ENCODE measurements at places on chromosomes 12 and 14. TPM values are rescaled to one million over a fixed set of nuclear protein-coding genes. Genes with fewer than 3 reads are reported as not detected.

DNA sequence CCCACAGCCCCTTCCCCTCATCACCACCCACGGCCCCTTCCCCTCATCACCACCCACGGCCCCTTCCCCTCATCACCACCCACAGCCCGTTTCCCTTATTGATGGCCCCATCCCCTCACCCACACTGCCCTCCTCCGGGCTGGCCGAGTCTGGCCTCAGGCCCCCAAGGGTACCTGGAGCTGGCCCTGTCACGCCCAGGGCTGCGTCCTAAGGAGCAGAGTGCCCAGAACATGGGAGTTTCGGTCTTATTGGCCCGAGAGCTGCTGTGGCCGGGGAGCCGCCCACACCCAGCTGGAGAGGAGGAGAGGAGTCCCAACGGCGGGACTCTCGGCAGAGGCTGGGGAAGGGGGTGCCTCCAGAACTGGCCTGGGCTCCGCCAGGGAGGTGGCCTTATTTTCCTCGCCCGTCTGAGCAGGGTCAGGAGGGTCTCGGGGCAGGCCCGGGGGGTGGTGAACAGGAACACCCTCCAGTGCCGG, 182.3 kb downstream of the KIF26A start:
- no peak for DNase-seq

GRCh38 chr14:61591862-61592261, 103.5 kb upstream of the HIF1A start:
- DNase-seq: no peak

Gene IL31
- total RNA-seq: not detected

DNA sequence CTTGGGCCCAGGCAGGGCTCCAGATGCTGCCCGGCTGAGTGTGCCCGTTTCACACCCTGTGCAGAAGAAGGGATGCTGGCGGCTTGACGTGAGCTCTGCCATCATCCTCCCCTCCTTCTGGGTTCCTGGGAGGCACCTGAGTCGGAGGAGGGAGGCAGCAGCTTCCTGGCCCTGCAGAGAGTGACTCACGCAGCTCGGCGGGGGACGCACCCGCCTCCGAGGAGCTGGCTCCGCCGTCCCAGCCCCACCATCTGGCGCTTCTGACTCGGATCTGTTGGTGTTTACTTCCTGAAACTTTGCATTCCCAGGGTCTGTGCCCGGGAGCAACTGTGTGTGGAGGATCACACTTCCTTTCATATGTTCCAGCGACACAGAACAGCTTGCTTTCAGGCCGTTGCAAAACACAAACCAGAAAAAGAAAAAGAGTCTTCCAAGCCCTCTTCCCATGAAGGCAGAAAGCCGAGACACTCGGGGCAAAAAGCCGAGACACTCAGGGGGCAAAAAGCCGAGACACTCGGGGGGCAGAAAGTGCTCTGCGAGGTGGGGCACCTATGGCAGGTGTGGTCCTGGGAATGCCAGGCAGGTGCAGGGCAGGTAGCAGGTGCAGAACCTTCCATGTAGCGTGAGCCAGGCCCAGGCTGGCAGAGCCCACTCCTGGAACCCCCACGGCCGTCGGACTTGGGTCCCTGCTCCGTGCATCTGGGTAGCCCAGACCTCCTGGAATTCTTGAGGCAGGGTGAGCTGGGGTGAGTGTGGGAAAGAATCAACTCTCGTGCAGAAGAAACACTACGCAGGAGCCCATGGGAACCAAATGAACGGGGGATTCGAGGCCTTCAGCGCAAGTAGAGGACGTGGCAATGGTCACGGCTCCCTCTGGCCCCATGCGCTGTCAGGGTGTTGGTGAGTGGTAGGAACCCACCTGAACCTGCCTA, 27.6 kb upstream of the GALNT9 start:
- no peak for DNase-seq

GRCh38 chr12:24034160-24034559, 84.7 kb upstream of the SOX5 start:
- no peak for DNase-seq

DNA sequence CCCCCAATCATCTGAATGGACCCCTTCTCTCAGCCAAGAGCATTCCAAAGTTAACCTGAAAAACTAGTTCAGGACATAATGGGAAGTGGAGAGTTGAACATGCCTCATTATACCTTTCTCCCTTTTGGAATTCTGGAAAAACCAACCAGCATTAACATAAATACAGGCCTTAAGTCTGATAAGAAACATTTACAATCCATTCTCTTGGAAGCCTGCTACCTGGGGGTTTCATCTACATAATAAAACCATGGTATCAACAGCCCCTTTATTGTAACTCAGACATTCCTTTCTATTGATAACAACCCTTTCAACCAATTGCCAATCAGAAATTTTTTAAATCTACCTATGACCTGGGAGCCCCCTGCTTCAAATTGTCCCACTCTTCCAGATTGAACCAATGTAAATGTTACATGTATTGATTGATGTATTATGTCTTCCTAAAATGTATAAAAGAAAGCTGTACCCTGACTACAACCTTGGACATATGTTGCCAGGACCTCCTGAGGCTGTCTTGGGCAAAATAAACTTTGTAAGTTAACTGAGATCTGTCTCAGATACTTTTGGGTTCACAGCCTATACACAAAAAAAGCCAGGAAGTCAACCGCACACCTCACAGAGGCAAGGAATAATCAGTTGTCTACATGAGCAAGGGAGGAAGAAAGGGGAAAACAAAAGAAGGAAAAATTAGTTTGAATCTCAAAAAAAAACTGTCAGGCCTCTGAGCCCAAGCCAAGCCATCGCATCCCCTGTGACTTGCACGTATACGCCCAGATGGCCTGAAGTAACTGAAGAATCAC, 17.6 kb upstream of the SSTR1 start:
- DNase-seq: no peak

DNA sequence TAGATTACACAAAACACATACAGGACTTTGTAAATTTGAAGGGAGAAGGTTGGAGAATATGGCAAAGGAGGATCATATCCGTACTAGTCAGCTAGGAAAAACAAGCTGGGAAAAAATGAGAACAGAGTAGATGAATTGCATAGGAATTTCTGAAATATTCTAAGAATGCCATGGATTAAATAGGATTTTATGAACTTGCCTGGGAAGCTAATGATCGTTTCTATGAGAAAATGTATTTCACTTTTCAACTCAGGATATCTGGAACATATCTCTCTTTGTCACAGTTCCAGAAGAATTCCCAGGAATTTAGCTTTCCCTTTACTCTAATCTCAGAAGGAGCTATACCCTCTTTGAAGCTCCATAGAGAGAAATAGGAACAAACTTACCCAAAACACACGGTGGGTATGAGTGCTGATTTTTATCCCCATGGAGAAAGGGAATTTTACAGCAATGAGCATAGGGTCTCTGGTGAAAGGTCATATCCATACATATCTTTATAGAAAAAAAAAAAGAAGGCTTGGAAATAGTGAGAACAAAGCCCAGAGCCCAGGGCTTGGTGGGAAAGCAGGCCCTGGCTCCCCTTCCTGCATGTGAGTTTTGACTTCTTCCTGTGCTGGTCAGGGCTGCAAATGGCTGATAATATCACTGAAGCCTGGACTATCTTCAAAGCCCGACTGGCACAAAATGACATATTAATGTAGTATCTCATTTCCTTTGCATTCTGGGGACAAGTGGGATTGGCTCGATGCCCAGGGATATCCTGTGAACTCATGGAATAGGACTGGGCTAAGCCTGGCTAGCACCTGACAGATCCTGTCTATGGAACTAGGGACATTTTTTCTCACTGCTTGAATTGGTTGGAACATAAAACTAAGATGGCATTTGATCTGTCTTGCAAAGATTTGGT, 136.3 kb downstream of the AEBP2 start:
- no peak for DNase-seq

DNA sequence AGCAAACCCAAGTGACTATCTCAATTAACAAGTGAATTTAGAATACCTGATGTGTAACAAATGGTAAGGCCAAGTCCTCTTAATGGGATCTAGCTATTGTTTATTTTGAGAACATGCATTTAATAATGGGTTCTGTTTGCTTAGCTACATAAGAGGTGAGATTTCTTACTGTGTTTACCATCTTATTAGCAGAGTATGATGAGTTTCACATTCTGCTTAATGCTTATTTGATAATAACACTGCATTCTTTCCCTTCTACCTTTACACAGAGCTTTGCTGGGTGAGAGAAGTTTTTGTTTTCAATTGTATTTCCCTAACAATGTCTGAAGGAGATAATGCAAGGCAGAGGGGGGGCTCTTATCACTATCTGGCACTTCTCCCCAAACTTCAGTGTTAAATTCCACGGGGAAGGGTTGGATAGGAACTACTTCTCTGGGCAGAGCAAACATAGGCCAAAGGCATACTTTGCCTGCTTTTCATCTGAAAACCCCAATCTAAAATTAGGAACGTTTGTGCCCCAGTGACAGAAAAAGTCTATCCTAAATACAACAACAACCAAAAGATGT, 129.0 kb upstream of the ATXN7L3B start:
- no peak for DNase-seq

Gene IGF1
- total RNA-seq: not detected

DNA sequence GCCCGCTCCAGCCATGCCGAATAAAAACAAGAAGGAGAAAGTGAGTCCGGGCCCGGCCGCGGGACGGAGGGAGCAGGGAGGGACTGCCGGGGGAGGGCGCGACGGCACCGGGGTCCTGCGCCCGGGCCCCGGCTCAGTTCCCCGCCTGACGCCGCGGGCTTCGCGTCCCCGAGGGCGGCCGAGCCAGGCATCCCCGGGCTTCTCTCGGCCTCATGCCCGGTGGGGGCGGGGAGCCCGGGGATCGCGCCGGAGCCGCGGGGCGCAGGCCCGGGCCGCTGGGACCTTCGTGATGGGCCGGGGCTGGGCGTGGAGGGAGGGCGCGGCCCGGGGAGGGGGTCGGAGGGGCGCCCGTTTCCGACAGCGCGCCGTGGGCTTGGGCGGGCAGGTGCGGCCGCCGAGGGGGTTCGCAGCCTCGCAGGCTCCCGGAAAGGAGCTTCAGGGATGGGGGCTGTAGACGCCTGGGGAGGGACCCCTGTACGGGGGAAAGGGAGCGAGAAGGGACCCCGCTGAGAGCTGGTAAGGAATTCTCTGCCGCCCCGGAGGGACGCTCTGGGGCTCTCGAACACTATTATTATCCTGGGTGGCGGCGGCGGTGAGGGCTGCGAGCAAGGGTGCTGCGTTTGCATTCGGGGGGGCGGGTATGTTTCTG, 496 bp downstream of the PPP2R5C start:
- peak; percentile 46 for DNase-seq

Gene GPR68
- total RNA-seq: 0.84 TPM

DNA sequence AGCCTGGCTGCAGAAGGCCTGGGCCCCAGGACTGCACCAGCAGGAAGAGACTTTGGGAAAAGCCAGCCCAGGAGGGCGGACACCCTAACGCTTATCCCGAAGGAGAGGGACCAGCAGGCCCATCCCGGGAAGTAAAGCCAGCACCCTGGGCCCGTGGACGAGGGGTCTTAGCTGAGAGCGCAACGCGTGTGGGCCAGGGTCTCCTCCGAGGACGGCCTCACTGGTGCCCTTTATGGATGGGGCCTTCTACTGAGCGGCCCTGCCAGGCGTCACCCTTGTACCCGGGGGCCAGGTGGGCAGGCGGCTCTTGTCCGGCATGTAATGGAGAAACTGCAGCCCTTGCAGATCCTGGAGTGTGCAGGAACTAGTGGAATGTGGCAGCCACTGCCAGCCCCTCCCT, 14.1 kb downstream of the TEDC1 start:
- no peak for DNase-seq

- DNase-seq: no peak
These were observed 138.4 kb upstream of the PARP11 start for GRCh38 chr12:4011597-4011996.

GRCh38 chr14:92360651-92361370, 37.8 kb downstream of the SLC24A4 start:
- DNase-seq: no peak

DNA sequence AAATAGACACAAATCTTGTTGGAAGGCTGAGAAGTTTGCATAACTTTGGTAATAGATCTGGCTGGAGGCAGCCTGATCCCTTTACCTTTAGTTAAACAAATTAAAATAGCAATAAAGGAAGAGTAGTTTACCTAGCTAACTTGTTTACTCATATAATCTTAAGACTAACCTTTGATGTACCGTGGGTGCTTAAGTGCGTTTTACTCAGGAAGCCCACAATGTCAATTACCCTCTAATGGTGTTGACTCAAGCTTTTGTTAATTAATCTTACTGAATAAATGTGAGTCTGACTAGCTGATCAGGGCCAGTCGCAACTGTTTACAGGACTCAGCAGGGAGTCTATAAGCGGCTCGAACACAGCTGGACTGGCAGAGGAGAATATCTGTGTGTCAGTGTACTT, 51.5 kb downstream of the FAR2 start:
- DNase-seq: no peak

GRCh38 chr14:104973385-104974145, 4.6 kb downstream of the AHNAK2 start:
- no peak for DNase-seq

Gene SLC16A7
- total RNA-seq: 30.7 TPM

- no peak for DNase-seq
These were observed 82.8 kb upstream of the PLEKHG7 start for GRCh38 chr12:92619730-92620684.

Gene OR6C68
- total RNA-seq: not detected

DNA sequence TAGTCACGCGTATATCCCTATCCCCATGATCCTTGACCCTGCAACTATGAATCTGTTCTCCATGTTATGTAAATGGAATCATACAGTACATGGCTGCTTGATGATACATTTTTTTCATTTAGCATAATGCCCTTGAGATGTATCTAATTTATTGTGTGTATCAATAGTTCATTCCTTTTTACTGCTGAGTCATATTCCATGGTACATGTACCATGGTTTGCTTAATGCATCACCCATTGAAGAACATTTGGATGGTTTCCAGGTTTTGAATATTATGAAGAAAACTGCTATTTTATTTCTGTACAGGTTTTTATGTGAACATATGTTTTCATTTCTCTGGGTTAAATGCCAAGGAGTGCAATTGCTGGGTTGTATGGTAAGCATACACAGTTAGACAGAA, 4.0 kb upstream of the RNASE10 start:
- DNase-seq: no peak

Gene ZBTB42
- total RNA-seq: 1.9 TPM

DNA sequence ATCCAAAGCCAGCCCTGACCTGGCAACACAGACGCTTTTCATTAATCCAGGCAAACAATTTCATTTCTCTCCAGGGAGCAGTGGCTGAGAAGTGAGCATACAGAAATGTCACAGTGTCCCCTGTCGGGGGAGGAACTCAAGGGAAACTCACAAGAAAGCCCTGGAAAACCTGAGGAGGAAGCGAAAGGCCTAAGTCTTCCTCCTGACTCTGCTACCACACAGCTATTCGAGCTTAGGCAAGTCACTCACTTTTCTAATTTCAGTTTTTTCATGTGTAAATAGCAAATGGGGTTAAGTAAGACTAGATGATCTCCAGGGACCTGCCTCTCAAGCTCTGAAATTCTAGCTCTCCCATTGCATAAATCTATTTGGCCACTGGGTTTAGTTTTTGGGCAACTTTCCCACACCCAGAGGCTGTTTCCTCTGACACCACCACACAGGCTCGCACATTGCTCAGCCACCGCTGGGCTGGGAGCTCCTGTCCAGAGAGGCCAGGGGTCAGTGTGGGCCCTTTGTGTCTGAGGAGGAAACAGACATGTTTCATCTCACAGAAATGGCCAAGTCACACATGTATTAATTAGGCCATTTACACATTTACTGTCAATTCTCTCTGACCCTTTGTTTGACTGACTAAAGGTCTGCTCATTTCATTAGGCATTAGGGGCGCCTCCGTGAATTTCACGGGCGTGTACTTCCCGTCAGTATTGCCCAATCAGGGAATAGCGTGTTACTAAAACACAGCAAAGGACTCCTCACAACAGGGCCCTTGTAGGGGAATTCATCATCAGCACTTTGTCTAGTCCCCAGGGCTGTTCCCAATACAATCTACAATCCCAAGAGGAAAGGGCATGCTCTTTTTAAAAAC, 9.8 kb upstream of the PNMA1 start:
- DNase-seq: no peak

Gene KRT72
- total RNA-seq: not detected

Gene PIANP
- total RNA-seq: 15.4 TPM

All from OCI-LY7 (cell line).